ENCODE measurements at places on chromosomes 13 and 19.

DNA sequence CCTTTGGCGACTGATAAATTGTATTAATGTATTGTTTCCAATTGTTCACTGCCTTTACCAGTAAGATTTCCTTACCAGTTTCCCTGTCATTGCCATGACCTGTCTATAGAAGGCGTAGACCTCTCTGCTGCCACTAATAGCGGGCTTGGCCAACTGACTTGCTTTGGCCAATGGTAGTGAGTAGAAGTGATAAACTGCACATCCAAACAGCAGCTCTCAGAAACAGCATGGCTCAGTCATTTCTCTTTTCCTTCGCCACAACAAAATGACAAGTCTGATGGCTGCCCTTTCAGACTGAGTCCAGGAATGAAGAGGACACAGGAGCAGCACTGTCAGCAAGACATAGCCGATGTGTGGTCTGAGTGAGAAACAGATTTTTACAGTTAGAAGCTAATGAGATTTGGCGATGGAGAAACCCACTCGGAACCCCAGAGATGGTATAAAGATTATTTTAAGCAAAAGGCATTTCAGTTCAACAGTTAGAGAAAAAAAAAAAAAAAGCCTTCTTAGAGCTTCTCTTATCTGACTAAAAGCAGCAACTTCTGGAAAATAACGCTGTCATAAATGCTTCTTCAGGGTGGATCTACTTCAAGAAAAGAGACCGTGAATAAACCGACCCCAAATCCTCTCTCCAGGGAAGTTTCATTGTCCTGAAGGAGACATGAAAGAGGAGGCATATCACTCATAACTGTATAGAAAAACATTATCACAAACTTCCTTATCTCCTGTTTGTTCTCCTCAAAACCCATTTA, 42.0 kb upstream of the TM9SF2 start:
- no peak for DNase-seq

DNA sequence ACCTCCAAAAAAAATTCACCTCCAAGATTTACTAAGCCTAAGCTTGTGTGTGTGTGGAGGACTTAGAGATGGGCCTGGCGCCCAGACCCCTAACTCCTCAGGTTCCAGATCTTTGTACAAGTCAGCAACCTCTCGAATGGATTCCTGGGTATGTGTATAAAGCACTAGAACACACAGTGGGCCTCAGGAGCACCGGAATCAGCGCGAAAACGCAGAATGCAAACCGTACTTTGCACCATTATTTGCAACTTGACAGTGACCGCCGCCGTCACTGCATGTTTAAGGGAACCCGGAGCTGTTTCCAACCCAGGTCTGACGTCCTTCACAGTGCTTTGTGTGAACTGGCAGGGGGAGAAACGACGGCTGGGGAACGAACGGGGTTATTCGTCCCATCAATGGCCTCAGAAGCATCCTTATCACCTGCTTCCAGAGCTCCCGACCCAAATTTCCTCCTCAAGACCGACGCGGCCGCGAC, 688 bp downstream of the ZNF606 start:
- no peak for DNase-seq

GRCh38 chr19:18894254-18895037, 1.5 kb downstream of the CERS1 start:
- DNase-seq: peak; percentile 98

DNA sequence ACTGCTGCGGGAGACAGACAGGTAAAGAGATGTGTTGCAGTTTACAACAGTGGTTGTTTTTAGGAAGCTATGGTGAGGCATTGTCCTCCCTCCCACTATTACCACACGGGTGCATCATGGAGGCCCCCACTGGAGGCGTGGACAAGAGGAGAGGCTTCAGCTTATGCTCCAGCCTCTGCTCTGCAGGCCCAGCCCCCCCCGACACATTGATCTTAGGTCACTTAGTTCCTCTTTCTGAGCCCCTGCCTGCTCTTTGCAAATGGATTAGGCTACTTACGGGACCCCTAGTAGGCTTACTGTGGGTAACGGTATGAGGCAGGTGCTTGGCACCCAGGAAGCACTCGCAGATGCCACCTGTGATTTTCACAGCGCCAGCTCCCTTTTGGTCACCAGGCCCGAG, 123.9 kb downstream of the SLC7A1 start:
- no peak for DNase-seq

DNA sequence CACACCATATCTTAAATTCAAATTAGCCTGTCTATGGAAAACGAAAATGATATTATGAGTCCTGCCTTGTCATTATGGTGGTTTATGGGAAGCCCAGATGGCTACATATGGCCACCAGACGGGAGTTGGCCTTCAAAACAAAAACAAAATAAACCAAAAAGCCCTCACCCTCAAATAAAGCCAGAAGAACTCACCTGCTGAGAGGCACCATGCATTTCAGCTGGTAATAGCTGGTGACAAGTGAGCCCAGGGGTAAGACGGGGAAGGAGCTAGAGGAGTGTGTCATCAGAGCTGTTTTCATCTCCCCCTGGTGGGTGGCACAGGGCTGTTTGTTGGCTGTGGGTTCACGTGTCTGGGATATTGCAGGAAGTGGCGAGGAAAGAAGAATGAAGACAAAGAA, 152.9 kb downstream of the EFNB2 start:
- no peak for DNase-seq

DNA sequence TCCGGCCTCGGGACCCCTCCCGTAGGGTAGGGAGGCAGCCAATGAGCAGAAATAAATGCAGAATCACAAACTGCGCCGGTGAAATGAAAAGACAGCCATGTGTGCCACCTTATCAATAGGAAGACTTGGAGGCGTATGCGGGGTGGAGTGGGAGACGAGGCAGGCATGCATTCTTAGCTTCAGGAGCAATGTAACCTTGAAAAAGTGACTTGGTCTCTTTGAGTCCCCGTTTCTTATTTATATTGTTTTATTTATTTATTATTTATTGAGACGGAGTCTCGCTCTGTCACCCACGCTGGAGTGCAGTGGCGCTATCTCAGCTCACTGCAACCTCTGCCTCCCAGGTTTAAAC, 16.0 kb downstream of the SSC5D start:
- no peak for DNase-seq

DNA sequence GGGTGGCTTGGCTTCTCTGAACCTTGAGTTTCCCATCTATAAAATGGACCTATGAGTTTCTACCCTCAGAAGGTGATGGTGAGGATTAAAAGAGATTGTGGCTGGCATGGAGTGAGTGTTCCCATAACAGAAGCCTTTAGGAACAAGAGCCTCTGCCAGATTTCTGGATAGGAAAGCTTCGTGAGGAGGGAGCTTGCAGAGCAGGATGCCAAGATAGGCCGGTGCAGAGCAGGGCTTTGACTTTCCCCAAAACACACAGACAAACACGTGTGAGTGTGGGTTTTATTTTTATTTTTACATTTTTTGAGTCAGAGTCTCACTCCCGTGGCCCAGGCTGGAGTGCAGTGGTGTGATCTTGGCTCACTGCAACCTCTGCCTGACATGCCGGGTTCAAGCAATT, 3.7 kb upstream of the CNN1 start:
- DNase-seq: no peak

DNA sequence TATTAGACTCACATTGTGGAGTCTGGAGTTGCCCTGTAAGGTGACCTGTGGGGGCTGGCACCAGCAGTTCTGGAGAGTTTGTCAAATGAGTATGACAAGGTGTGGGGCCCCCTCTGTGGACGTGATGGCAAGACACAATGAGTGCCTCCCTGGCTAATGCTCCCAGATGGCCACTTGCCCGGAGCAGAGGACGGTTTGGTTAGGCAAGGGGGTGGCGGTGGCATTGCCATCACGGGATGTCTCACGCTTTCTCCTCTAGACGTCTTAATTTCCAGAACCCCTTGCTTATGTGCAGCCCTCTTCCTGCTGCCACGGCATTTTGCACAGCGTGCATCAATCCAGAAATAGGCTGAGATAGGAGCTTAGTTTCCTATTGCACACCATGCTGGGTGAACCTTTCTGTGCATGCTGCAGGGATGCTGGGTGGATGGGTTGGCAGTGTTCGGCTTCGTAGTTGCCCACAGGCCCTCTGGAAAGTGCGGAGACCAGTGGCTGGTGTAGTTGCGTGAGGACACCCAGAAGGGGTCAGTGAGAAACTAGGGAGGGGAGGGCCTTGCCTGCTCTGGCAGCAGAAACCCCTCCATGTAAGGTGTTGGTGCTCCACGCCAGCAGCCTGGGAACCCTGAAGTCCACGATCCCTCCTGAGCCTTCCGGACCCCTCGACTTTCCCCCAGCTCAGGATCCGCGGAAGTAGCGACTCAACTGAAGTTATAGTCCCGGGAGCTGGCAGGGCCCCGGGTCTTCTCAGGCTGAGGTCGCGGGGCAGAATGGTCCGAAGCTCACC, 18.1 kb upstream of the LRP3 start:
- no peak for DNase-seq

- no peak for DNase-seq
Measured at GRCh38 chr13:111532111-111532510, 211.7 kb downstream of the TEX29 start.

DNA sequence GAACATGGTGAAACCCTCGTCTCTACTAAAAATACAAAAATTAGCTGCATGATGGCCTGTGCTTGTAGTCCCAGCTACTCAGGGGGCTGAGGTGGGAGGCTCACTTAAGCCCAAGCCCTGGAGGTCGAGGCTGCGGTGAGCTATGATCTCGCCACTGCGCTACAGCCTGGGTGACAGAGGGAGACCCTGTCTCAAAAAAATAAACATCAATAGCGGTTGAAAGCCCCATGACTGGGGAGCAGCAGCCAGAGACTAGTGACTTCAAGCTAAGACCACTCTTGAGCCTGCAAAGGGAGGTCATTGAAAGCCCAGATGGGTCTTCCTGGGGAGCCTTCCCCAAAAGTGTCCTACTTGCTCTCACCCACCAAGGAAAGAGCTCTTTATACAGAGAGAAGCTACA, 11.9 kb upstream of the ZNF709 start:
- no peak for DNase-seq

DNA sequence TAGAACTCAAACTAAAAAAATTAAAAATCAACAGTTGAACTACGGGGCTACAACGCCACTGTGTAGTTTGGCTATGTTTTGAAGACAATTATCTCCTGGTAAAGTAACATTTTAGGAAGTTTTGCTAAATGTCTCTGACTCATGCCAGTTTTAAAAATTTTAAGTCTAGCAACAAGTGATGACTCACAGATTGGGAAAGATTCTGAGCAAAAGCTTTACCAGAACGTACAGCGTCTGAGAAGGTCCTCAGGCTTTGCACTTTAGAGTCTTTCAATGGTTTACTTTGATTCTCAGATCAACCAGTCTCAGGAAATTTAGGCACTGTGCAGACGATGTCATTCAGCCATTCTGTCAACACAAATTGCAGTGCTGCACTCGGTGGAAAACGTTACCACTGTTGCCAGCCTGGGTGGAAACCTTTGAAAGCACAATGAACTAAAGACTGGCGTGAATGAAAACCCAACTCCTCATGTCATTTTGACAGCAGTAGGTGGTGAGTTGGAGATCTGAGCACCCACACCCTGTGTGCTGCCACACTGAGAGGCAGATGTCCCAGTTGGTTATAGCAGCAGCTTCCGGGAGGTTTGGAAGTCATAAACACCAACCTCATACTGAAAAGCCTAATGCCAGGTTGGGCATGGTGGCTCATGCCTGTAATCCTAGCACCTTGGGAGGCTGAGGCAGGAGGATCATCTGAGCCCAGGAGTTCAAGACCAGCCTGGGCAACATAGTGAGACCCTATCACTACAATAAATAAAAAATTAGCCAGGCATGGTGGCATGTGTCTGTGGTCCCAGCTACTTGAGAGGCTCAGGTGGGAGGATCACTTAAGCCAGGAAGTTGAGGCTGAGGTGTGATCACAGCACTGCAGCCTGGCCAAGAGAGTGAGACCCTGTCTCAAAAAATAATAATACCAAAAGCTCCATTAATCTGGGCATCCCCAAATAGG, 6.3 kb upstream of the WTIP start:
- no peak for DNase-seq

DNA sequence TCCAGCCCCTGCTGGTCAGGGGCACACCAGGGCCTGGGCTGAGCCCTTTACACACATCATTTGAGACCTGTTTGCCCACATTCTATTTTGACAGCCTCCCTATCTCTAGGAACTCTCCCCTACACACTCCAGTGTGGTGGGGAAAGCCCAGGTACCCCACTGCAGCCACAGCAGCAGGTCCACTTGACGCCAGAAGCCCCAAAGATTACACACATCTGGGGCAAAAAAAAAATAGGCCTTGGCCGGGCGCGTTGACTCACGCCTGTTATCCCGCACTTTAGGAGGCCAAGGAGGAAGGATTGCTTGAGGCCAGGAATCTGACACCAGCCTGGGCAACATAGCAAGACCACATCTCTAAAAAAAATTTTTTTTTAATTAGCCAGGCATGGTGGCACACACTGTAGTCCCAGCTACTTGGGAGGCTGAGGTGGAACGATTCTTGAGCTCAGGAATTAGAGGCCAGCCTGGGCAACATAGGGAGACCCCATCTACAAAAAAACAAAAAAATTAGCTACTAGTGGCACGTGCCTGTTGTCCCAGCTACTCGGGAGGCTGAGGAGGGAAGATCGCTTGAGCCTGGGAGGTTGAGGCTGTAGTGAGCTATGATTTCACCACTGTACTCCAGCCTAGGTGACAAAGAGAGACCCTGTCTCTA, 18.0 kb upstream of the CD22 start:
- DNase-seq: no peak

- peak; percentile 93 for DNase-seq
Measured at GRCh38 chr19:11446652-11447301, 11.3 kb downstream of the PRKCSH start.

DNA sequence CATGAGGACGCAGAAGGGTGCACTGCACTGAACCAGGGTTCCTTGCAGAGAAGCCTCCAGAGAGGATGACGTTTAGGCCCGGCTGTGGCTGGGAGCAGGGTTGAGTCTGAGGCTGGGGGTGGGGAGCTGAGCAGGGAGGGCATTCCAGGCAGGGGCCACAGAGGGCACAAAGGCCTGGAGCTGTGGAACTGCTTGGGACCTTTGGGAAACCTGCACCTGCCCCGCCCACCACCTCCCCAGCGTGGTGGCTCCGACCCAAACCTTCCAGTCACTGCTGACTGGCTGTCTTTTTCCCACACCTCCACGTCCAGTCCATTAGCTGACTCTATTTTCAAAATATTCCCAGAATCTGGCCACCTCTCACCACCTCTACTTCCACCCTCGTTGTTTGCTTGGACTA, 4.9 kb upstream of the LMTK3 start:
- no peak for DNase-seq

- DNase-seq: no peak
Measured at GRCh38 chr19:21197590-21198295, 55.9 kb downstream of the ZNF431 start.

DNA sequence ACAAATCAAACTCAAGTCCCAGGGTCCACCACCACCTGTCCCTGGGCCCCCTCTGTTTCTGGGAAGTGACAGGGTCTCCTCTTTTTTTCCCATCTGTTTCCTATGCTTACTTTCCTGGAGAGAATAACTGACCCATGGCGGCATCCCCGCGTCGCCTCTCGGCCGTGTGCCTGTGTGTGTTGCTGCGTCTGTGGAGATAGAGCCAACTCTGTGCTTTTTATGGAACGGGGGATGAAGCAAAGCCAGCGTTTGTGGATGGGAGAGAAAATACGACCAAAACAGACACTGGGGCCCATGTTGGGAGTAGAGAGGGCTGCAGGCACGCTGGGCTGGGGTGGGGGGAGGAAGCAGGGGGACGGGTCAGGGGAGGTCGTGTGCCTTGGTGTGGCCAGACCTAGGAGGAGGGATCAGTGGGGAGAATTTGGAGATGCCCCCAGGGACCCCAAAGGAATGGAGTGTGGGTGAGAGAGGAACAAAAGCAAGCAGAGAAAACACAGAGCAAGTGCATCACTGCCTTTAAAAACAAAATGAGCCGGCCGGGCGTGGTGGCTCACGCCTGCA, 16.6 kb downstream of the PLK5 start:
- no peak for DNase-seq

- no peak for DNase-seq
Measured at GRCh38 chr13:25890671-25891212, 161.1 kb downstream of the SHISA2 start.

All from frontal cortex (tissue), 4 donors.